ENCODE measurements at places on chromosomes 5 and 9.

DNA sequence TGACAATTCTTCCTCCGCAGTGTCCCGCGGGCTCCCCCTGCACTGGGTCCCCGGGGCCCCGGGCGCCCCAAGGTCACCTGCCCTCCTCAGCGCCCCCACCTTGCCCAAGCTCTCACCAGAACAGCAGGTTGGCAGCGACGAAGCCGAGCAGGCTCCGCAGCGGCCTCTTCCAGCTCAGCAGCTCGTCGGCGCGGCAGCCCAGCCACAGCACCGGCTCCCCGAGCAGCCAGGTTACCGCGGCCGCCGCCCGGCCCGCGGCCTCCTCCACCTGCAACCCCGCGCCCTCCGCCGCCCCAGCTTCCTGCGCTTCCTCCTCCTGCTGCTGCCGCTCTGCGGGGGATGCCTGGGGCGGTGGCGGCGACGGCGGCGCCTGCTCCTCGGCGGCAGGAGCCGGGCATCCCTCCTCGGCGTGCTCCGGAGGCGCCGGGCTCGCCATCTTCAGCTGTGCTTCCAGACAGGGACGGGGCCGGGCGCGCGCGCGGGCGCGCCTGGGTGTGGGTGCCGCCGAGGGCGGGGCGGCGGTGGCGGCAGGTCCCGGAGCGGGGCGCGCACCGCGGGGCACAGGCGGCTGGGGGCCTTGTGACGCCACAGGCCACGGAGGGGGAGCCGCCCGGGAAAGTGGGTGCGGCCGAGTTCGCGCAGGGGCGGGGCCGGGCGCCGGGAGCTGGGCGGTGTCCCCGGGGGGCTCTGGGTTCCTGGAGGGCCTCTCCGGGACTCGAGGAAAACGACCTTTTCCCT is at the start of gene RETREG1:
TSS of gene RETREG1 (minus strand) at position 462 of the 738 bp plus-strand sequence. CDS start at position 436, 26 bp downstream.
- DNase-seq, result peak; percentile 74

DNA sequence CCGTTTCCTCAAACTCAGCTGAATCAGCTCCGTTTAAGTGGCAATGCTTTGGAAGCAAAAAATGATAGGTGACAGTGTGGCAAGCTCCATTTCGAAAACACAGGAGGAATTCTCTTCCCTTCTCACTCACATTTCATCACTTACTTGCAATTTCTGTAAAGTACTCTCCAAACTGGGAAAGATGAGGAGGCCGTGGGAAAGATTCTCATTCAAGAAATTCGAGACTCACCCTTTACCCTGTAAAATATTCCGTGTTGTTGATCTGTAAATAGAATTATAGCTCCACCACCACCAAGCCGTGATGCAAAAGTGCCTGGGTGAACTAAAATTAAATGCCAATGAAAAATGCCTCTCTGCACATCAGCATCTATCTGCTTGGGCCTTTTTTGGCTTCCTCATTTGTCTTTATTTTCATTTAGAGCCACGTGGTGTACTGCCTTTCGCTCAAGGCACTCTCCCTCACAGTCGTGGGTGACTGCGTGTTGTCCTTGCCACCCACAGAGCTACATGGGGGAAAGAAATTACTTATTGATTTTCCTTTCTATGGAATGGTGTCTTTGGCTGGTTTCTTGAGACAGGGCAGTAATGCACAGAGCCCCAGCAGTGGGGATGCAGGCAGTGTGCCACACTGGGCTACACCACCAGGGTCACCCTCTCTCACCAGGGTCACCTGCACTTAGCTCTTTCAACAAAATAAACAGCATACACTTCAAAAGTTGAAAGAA is 289.3 kb upstream of the TAS2R1 start:
- DNase-seq, result no peak

DNA sequence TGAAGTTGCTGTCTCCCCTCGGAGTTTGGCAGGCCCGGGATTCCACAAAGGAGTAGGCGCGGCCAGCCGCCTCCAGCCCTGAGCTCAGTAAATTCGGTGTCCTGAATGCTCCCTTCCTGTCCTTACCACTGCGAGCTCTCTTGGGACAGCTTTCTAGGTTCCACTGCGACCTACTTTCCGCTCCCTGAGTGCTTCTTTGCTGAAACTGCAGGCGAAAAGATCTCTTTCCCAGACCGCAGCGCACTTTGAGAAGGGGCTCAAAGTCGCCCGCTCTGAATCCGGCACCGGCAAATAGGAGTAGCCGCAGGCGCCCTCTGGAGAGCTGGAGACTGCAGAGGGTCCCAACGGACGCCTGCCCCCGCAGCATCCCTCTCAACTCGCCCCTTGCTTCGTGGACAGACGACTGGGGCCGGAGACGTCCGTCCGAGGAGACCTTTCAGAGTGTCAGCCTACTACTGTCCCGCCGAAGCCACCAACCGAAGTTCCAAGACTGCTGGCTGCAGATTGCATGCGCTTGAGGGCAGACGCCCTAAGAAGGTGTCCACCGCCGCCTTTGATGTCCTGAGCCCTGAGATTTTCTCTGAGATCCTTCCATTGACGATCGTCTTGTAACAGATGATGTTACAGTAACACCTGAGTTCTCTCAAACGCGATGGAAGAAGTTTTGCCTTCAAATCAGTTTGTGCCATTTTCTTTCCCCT is 96.0 kb downstream of the ANXA2R start:
- DNase-seq, result no peak

DNA sequence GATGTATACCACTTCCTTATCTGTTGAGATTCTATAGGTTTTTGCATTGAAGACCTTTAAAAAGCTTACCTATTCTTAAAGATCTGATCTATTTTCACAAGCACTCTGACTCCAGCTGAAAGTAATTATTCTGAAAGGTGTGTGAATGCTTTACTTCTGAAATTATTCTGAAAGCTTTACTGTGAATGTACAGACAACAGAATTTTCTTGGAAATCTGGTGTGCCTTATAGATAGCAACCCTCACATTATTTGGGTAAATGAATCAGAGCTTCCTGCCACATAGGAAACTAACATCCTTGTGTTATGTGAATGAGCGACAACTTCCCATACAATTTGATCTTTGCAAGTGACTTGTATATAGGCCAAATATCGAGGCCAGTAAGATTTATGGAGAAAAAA is 6.5 kb downstream of the CDO1 start:
- no peak for DNase-seq
